ENCODE measurements at places on chromosomes 11 and 22.

DNA sequence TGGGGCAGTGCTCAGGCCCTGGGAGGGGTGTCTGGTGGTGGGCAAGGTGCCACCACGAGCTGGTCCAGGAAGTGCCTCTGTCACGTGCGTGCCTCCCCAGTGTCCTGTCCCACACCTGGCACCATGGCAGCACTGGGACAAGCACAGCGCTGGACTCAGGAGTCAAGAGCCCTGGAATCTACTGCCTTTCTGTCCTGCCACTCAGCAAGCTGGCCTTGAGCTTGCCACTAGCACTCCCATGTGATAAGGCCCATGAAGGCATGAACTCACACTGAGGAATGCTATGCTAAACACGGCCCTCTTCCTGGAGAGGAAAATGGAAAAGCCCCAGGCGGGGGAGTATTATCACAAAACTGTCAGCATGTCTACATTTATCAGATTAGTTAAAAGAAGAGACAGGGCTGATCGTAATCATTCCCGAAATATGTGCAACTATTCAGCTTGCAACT, 50.7 kb upstream of the SLC35C1 start:
- no peak for DNase-seq

- no peak for DNase-seq
These were observed 40.9 kb downstream of the NAV2 start for GRCh38 chr11:19753451-19754106.

- no peak for DNase-seq
These were observed 2.0 kb upstream of the SCN4B start for GRCh38 chr11:118154641-118155040.

DNA sequence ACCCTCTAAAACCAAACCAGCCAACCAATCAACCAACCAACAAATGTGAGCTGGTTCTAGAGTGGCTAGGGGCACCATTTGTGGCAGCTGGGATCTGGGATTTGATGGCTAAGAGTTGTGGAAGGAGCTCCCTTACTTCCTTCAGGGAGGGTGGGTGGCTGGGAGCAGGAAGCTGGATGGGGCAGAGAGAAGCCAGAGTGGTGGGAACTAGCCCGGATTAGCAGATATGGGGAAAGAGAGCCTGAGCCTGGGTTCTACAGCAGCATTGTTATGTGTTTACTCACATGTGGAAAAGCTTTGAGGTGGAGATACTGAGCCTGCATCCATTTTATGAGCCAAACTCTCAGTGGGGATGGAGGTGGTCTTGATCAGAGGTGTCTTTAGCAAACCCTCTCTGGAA, 30.9 kb upstream of the THY1 start:
- DNase-seq: no peak

DNA sequence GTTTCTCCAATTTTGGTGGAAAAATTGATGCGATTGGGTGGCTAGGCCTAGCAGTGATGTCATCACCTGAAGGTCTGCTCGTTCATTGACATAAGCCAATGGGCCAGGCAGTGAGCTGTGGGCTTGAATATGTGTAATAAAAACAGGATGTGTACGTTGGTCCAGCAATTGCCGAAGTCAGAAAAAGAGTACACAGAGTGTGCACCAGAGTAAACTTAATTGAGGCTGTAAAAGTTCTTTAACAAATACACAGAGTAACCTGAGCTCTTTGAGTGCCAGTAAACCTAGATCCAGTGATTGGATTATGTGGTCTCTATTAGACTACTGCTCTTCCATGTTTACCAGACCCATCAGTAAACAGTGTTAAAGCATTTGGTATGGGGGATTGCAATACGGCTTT, 13.0 kb upstream of the GLYATL1 start:
- no peak for DNase-seq

- DNase-seq: no peak
These were observed 83.6 kb downstream of the FEZ1 start for GRCh38 chr11:125412509-125412908.

DNA sequence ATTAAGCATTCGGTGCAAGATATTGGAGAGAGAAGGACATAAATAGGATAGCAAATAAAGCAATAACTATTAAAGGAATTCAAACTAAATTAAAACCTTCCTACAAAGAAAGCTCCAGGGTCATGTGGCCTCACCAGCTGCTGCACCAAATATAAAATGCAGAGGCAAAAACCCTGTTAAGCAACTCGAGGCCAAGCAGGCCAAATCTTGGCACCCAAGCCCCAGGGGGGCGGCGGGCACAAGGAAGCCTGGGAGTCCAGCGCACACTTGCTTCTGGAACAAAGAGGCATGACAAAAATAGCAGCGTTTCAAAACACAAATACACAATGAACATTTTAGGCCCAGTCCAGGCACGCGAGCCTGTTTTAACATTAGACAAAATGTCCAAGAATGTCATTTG, 20.8 kb downstream of the KRTAP5-6 start:
- no peak for DNase-seq

GRCh38 chr22:32721328-32722180, 80.0 kb upstream of the TIMP3 start:
- DNase-seq: no peak

DNA sequence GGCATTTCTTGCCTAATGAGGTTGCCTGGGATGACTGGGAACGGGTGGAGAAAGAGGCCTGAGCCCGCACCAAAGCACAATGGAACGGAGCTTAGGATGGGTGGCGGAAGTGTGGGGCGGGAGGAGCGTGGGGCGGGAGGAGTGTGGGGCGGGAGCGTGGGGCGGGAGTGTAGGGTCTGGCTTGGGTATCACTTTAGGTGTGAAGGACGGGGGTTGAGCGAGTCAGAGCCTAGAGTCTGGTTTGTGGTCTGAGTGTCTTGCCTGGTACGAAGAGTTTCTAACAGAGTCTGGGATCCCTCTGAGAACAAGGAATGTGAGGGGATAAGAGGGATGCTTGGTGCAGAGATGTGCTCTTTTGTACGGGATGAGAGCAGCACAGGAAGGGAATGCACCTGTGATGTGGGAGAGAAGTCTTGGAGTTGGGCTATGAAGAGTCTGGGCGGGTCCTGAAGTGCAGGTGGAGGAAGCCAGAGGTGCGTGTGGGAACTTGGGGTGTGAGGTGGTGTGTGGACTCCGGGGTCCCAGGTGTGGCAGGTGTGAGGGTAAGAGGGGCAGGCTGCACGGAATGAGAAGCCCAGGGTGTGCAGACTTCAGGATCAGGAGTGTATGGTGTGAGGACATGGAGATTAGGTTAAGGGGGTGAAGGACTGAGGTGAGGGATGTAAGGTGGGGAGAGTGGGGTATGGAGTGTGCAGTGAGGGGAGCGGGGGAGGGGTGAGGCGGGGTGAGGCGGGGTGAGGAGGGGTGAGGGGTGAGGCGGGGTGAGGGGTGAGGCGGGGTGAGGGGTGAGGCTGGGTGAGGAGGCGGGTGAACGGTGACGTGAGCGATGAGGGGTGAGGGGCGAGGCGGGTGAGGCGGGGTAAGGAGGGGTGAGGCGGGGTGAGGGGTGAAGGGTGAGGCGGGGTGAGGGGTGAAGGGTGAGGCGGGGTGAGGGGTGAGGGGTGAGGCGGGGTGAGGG, 1.0 kb downstream of the SYCE3 start:
- no peak for DNase-seq

DNA sequence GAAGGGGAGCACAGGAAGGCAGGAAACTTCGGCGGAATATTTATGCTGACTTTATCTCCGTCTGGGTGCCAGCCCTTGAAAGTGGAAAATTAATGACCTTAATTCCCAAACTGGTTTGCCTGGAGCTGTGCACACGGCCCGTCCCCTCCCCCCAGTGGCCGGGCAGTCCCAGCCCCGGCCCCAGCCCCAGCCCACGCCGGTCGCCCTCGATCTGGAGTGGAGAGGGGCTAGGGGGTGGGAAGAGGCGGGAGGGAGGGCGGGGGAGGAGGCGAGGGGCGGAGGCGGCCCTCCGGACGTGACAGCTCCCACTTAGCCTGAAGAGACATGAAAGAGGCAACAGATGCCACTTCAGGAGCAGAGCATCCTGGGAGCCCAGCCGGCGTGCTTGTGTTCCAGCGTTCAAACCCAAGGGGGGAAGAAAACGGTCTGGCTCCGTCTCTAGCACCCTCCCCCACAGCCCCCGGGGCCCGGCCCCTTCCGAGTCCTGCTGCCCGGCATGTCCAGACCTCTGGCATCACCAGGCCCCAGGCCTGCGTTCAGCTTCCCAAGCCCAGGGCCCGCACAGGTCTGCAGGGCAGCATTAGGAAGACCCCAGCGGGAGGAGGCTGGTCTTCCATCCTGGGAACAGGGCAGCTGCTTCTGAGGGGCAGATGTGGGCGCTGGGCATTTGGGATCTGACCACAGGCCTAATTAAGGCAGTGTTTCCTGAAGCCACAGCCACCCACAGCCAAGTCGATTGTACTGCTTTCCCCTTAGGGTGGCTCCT, 20.0 kb upstream of the LMO1 start:
- DNase-seq: peak; percentile 74

DNA sequence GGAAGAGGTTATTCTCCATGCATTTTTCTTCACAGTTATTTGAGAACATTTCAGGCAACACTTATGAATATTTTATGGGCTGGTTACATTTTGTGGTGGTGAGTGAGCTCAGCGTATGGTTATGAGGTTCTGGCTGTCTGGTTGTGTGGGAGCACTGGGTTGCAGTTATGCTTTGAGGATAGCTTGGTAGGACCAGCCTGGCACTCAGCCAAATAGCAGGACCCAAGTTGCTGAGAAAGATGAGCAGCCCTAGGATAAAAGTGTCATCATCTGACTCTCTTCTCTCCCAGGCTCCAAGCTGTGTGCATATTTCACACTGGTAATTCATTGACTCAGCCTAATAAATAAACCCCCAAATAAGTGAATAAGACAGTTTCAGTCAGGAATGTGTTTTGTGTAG, 8.1 kb upstream of the SRSF8 start:
- no peak for DNase-seq

GRCh38 chr22:31088233-31088986, 7.3 kb downstream of the SMTN start:
- no peak for DNase-seq

DNA sequence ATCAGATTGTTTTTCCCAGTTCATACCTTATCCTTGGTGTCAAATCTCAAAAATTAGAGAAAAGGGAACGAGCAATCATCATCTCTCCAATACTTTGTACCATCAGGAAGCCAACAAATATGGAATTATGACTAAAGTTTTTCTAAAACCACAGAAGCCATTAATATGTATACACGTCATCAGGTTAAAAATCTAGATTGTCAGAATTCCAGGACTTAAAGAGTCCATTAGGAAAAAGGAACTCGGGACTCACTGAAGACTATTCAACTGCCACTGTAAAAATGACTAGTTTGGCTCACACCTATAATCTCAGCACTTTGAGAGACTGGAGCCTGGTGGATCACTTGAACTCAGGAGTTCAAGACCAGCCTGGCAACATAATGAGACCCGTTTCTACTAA, 344.4 kb upstream of the LRRC4C start:
- DNase-seq: no peak

DNA sequence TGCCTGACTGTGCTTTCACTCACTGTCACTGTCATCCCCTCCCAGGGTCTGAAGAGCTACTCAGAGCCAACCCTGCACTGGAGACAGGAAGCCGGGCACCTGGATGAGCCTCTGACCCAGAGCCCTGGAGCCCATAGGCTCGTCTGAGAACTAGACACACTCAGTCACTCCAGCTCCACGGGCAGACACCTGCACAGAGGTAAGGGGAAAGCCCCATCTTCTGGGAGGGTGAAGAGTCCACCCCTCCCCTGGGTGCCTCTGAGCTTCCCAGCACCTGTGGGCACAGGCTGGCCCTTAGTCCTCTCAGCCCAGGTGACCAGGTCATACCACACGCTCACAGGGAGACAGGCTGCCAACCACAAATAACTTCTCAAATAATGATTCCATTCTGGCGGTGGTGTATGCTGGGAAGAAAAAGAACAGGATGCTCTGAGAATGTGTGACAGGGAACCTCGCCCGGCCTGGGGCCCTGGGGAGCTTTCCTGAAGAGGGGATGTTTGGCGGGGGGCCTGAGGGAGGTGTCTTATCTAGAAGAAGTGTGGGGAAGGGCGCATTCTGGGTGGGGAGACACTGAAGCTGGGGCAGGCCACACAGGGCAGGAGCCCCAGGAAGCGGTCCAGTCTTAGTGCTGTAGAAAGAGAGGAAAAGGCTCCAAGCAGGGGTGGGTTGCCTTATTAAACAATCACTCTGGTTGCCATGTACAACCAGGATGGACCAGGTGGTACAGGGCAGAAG, 5.3 kb downstream of the CCDC157 start:
- peak; percentile 54 for DNase-seq

GRCh38 chr11:10164621-10165020, 129.4 kb downstream of the SBF2 start:
- DNase-seq: no peak

DNA sequence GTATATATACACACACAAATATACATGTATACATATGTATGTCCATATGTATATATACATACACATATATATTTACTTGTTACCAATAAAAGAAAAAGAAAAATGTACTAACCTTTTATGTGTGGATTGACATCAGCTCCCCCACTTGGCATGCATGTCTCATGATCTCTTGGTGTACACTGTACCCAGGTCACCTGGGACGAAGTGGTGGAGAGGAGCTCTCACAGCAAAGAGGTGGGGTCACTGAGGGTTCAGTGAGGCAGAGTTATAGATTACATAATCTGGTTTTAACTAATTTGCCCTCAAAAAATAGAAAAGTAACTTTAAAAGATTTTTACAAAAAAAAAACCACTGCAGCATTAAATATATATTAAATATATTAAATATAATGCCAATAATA, 15.5 kb upstream of the USP47 start:
- no peak for DNase-seq

Data from NCI-H510A treated with DMSO at 0.1 percent for 48 hours (cell line).